Left lung (tissue), 14 donors: ENCODE measurements at places on chromosomes 12 and 14. TPM values are rescaled to one million over a fixed set of nuclear protein-coding genes. Genes with fewer than 3 reads are reported as not detected.

SERPINA10 gene
- polyA plus RNA-seq: 0.10 TPM

ADGRD1 gene
- polyA plus RNA-seq: 30.6 TPM

GRCh38 chr12:108633534-108634248 is at the start of gene SELPLG:
Gene SELPLG (minus strand): TSS chr12:108633894. CDS start chr12:108624307, 9,587 bp downstream.
- DNase-seq: no peak

DNA sequence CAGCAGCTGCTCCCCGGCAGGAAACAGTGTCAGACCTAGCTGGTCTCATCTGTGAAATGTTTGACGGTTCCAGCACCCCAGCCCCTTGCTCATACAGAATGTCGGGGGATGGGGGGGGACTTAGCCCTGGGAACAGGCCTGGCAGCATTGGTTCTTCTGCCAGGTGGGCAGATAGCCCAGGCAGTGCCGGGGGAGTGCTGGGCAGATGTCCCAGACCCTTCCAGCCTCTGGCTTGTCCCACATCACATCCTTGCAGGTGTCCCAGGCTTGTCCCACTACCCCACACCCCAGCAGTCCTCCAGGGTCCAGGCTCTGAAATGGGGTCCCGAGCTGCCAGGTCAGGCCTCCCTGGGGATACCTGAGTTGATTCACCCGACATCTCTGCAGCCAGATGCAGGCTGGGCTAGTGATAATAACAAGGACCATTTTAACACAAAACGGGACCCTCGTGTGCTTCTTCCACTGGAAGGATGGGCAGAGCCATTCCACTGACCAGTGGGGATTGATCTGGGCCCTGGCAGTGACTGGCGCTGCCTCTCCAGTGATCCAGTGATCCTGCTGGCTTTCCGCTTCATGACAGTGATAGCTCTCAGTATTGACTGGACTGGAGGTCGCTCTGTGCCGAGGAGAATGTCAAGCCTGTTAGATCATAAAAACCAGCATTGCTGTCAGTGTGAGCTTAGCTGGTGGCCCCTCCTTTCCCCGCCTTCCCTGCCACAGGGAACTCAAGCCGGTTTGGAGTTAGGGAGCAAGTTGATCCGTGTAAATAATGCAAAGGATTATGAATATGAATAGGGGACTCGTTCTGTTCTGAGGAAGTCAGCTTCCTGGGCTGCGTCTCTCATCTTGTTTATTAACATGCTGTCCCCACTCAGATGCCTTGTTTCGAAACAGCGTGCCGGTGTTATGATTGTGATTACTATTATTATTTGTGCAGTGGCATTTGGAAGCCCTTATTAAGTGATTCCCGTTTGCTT is 180.6 kb downstream of the AACS start:
- no peak for DNase-seq

DNA sequence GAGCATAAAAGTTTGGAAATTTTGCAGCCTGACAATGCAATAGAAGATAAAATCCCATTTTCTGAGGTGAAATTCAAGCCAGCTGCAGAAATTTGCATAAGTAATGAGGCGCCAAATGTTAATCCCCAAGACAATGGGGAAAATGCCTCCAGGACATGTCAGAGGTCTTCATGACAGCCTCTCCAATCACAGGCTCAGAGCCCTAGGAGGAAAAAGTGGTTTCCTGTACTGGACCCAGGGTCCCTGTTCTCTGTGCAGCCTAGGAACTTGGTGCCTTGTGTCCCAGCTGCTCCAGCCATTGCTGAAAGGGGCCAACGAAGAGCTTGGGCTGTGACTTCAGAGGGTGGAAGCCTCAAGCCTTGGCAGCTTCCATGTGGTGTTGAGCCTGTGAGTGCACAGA is 1218.1 kb downstream of the GALC start:
- no peak for DNase-seq

GRCh38 chr12:100963381-100963780 is 168.8 kb downstream of the ANO4 start:
- DNase-seq: no peak
